SJCRH30 (cell line): ENCODE measurements at places on chromosomes 7 and 10. TPM values are rescaled to one million over a fixed set of nuclear protein-coding genes. Genes with fewer than 3 reads are reported as not detected.

Gene NAPEPLD
- 5.3 and 12.5 TPM in 2 replicates for total RNA-seq

Gene IFIT2
- total RNA-seq: 0.26 and 0.28 TPM in 2 replicates

Gene CHRM2
- total RNA-seq: not detected in 2 replicates

Gene FAM221A
- total RNA-seq: 1.5 and 1.8 TPM in 2 replicates

DNA sequence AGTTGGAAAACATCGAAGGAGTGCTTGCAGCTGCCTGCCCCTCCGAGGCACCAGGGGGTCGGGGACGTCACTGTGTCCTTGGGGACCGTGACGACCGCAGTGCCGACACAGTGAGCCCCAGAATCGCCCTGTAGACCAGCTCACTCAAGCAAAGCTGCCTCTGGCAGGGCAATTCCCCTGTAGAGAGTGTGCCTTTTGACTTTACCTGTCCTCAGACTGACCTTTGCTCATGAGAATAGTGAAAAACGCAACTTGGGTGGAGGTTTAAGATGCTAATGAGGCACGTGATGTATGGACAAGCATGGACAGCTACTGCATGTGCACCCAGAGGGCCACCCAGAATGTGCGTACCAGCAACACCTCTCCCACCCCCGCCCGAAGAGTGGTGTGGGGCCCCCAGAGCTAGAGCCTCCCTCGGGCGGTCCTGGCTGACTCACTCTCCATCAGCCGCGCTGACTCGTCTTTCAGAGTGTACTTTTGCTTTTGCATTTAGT lies 271.9 kb downstream of the ADARB2 start:
- no peak for DNase-seq

- DNase-seq: no peak
These were observed 6.7 kb upstream of the FAS start for GRCh38 chr10:88983939-88984338.

- DNase-seq: peak; percentile 58
These were observed 53.5 kb downstream of the AOAH start for GRCh38 chr7:36670585-36671431.
